Bronchial epithelial cell (primary cell): ENCODE measurements at places on chromosomes 2 and 18.

GRCh38 chr18:22451796-22452195, 34.1 kb upstream of the CTAGE1 start:
- DNase-seq: no peak

GRCh38 chr2:209146682-209147320, 277.0 kb upstream of the MAP2 start:
- no peak for DNase-seq

GRCh38 chr2:97724073-97724410, 10.7 kb downstream of the ZAP70 start:
- no peak for DNase-seq

DNA sequence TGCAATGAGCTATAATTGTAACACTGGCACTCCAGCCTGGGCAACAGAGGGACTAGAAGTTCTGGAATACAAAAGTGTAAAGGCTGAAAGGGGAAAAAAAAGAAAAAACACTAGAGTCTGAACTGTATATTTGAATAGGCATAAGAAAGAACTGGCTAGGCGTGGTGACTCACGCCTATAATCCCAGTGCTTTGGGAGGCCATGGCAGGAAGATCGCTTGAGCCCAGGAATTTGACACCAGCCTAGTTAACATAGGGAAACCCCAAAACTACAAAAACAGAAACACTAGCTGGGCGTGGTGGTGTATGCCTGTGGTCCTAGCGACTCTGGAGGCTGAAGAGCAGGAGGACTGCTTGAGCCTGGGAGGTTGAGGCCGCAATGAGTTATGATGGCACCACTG, 70.6 kb downstream of the SAP130 start:
- DNase-seq: no peak

- DNase-seq: peak; percentile 68
Measured at GRCh38 chr18:44090453-44090852, 590.2 kb upstream of the SETBP1 start.

- no peak for DNase-seq
Measured at GRCh38 chr2:138103156-138103555, 138.9 kb downstream of the HNMT start.

GRCh38 chr18:8912348-8913326, 189.9 kb upstream of the NDUFV2 start:
- no peak for DNase-seq

- DNase-seq: peak; percentile 8
Measured at GRCh38 chr2:215535741-215536140, 99.9 kb upstream of the FN1 start.

DNA sequence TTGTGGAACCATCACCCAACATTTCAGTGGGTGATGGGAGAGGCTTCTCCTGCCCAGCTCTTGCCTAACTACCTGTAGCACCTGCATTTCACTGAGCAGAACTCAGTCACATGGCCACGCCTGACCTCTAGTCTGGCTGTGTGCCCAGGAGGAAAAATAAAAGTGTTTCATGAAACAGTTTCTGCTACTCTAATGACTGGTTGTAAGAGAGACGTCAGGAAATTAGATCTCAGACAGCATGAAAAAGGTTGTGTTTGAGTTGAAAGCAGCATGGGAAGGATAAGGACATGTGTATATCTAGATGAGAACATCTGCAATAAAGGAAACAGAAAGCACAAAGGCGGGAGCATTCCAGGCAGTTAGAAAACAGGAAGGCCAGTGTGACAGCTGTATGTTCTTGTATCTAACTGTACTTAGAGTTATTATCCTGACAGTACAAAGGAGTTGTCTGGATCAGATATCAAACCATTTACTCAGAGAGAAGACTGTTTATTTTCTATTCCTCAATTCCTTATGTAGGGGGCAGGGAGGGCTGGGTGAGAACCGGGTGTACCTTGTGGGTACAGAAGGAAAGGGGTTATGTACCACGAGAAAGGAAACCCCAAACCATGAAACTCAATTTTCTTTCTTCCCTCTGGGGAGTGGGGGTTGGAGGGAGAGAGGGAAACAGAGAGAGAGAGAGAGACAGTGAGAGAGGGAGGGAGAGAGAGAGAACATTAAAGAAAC, 307.4 kb upstream of the VWC2L start:
- DNase-seq: peak; percentile 53

DNA sequence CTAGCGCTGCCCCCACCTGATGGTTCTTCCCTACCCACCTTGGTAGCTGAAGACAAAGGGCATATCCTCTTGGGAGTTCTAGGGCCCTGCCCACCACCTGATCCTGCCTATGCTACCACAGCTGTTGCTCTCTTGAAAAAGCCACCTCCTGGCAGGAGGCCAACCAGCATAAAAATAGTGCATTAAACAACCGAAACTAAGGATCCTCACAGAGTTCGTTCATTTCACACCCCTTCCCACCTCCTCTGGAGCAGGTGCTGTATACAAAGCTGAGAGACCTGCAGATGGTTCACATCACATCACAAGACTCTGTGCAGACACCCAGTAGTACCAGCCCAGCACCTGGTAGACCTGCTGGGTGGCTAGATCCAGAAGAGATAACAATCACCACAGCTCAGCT, 1348.0 kb upstream of the TMEFF2 start:
- no peak for DNase-seq

DNA sequence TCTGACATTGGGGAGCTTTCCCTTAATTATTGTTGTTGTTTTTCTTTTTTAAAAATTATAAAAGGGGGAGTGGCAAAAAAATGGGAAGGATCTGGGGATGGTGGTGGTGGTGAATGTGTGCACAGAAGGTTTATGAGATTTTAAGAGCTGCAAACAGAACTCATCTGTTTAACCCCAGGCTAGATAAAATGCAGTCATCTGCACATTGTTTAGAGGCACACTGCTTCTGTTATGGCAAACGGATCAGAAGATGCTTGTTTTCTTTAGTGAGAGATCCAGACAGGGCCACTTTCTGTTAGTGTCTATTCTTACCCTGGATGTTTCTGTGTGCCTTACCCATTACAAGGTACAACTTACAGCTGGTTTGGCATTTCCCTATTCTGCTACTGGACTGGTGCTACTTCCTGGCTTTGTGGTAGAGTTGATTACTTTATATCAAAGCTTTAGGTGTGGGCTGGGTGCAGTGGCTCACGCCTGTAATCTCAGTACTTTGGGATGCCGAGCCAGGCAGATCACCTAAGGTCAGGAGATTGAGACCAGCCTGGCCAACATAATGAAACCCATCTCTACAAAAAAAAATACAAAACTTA, 68.2 kb upstream of the NRP2 start:
- no peak for DNase-seq

GRCh38 chr2:176710657-176711186, 441.5 kb downstream of the MTX2 start:
- no peak for DNase-seq

GRCh38 chr2:239813261-239814115, 211.7 kb downstream of the NDUFA10 start:
- no peak for DNase-seq

DNA sequence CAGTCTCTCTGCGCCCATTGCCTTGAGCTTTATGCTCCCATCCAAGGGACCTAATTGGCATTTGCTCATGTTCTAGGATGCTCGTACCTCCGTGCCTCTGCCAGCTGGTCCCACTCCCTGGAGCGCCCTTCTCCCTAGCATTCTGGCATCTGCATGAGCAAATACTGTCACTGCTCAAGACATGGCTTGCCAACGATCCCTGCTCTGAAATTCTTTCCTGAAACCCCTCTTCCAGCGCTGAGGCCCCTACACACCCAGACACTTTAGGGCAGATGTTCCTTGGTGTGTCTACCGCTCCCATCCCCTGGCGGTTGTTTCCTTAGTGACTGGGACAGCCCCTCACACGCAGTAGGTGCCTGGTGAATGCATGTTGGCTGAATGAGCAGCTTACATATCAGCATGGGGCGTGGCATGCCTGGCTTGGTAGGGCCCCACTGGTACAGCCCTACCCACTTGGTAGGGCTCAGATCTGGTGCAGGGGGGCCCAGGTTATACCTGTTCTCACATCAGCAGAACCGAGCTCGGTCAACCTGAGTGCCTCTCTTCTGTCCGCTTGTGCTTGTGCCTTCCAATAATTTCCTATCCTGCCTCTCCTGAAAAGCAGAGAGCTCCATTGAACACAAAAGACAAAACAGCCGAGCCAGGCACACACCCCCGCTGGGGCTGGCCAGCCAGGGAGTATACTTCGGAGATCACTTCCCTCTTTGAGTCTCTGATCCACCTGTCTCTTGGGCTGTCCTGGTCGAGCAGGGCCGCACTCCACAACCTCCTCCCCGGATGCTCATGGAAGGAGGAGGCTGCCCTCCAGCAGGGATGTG, 59.2 kb downstream of the INHBB start:
- no peak for DNase-seq

DNA sequence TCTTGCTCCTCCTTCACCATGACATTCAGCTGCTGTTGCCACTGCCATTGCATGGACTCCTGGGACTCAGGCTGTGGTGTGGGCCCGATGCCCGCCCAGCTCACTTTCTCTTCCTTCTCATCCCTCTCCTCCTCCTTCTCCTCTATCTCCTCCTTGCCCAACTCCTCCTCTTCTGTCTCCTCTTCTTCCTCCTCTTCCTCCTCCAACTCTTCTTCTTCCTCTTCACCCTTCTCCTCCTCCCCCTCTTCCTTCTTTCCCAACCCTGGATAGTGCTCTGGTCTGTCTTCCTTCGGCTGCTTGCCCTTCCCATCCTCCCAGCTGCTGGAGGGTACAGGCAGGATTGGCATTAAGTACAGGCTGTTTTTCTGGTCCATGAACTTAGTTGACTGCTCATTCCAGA, 10.8 kb upstream of the CRYBA2 start:
- DNase-seq: no peak

DNA sequence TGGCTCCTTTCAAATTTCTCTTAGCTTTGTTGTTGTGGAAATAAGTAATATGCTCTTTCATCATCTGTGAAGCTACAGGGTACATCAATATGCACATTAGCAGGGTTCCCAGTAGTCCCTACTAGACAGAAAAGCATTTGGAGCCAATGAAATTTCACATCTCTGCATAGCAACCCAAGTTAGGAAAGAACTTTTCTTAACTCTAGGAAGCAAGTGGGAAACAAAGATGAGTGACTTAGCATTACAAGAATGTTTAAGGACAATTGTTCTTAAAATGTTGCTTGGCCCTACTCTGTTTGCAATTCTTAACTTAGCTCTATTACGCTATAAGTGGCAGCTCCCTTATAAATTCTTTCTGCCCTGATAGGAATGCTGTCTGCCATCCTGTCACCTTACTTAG, 39.6 kb downstream of the ZEB2 start:
- DNase-seq: no peak

- peak; percentile 89 for DNase-seq
Measured at GRCh38 chr2:240369801-240370585, 65.5 kb upstream of the GPC1 start.

GRCh38 chr18:70291295-70291574, 2.4 kb downstream of the SOCS6 start:
- no peak for DNase-seq

- DNase-seq: no peak
Measured at GRCh38 chr2:224875841-224876240, 159.7 kb upstream of the CCDC195 start.

DNA sequence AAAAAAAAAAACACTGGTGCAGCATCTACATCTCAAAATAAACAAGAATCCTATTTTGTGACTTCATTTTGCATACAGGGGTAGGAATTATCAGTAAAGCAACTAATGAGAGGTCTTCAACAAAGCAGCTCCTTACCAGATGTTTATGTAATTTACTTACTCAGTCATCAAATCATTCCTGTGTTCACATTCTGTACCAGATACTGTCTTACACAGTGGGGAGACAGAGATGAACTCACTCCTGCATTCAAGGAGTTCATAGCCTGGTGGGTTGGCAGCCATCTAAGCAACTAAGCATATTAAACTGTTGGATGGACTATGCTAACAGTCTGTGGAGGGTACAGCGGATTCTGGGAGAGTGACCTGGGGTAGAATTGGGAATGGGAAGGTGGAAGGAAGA, 169.0 kb downstream of the OSR1 start:
- DNase-seq: no peak

- DNase-seq: no peak
Measured at GRCh38 chr18:70394672-70395071, 105.8 kb downstream of the SOCS6 start.

- peak; percentile 34 for DNase-seq
Measured at GRCh38 chr18:50879302-50880118, 592 bp downstream of the ME2 start.

DNA sequence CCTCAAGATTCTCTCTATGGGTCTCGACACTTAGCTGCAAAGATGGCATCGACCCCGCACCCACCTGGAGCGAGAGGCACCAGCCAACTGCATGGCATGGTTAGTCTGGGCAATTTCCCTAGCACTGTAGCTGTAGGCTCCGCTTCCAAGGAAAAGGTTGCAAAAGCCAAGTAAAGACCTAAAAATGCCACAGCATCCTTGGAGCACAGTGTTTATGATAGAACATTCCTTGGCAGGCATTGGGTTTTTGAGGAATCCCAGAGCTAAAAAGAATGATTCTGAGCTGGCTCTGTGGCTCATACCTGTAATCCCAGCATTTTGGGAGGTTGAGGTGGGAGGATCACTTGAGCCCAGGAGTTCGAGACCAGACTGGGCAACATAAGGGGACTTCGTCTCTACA, 22.9 kb downstream of the QPCT start:
- no peak for DNase-seq

GRCh38 chr2:237790353-237790752, 8.2 kb upstream of the RBM44 start:
- peak; percentile 27 for DNase-seq

DNA sequence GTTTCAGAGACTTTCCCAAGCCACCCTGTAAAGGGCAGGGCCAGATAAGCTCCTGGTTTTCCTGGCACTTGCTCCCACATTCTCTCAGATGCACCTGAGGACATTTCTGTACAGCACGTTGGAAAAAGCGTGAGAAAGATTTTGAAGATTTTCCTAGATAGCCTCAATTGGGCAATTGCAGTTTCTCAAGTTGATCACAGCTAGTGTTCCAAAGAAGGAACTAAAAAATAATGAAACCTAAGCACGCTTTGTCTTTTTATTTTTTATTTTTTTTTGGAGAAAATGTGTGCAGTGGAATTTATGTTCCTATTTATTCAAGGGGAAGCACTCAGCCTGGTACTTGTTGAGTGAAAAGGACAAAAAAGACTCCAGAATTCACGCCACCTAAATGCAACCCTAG, 429.1 kb downstream of the RNF144A start:
- DNase-seq: no peak

DNA sequence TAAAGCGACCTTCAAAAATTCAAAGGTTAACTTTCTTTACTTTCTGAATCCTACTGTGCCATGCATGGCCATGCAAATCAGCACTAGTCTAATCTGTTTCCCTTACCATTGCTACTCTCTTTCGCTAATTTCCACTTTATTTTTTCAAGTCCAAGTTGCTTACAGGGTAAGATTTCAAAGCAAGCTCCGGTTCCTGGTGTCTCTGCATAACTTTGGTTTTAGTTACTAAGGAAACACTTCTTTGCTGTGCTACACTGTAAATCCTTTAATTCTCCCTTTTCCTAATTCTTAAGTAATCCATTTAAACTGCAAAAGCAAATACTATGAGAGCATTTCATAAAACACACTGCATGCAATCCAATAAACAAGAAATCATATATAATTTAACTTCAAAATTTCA, 383.5 kb upstream of the LYPD1 start:
- no peak for DNase-seq

DNA sequence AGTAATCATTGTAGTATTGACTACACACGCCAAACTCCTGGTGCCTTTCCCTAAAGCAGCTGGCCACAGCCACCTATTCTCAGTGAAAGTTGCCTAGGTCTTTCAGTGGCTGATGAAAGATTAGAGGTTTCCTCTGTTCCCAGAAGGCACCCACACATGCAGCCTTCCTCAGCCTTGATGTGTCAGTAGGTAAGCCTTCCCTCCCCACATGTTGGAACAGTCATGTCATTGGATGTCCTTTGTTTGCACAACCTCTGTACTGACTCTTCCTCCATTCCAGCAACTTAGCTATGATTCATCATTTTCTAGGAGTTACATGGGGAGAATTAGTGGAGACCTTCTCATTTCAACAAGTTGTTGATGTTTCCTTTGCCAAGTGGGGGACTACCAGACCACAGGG, 630.8 kb upstream of the SLC39A10 start:
- DNase-seq: peak; percentile 53
